Sigmoid colon (tissue), 7 donors: ENCODE measurements at places on chromosomes 2 and 18.

DNA sequence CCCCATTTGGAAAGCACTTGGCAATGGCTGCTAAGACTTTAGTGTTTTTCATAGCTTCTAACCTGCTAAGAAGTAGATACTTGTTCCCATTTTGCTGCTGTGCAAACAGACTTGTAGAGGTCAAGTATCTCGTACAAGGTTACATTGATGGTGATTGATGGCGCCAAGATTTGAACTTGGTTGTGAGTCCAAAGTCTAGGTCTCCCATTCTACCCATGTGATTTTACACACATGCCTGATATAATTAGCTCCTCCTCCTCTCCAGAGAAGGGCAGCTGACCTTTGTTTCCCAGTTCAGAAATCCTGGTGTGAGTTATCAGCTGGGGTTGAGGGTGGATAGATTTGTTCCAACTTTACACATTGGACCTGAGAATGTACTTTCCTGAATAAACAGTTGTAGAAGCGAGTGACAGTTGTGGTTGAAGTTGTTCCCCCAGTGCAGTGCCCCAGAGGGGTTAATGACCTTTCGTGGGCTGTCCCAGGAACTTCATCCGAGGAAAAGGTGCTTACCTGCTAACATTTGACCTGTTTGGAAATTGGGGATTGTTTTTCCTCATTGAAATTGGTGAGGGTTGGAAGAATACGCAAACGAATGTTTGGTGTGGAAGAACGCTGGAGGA is 10.4 kb downstream of the TCF7L1 start:
- H3K36me3 ChIP-seq = no peaks in the 10 kb centered on the region
- no peaks in the 10 kb centered on the region for H3K4me1 ChIP-seq
- H3K4me3 ChIP-seq = no peak overlapping the region

DNA sequence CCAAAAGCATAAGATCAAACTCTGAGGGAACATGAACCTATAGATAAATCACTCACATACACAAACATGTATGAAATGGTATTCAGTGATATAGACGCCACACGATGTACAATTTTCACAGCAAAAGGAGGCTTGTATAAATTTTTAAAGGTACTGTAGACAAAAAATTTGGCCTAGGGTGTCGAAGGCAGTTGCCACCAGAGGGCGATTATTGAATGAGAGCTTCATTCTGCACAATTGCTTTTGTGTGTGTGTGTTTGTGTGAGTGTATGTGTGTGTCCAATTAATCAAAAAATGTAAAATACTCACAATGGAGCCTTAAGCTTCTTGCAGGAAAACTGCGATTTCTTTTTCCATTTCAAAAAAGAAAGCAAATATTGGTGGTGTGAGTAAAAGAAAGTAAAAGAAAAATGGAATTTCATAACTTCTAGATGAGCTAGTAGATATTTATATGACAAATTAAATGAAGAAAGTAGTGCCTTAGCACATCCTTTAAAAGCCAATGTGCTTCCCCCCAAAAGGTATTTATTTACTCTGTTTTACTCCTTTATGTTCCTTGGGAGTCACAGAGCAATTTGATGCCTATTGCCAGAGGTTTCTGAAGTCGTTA is 800.1 kb downstream of the SATB2 start:
- H3K27me3 ChIP-seq = no peaks in the 10 kb centered on the region
- no peak overlapping the region for H3K27ac ChIP-seq
- no peak for DNase-seq
- H3K36me3 ChIP-seq = no peaks in the 10 kb centered on the region

GRCh38 chr2:166104773-166105172 is 23.0 kb downstream of the SCN1A start:
- no peak for DNase-seq
- H3K4me3 ChIP-seq = no peak overlapping the region
- no peak overlapping the region for H3K27ac ChIP-seq
- no peaks in the 10 kb centered on the region for H3K36me3 ChIP-seq
- no peaks in the 10 kb centered on the region for H3K4me1 ChIP-seq

- H3K36me3 ChIP-seq = no peaks in the 10 kb centered on the region
- no peaks in the 10 kb centered on the region for H3K4me1 ChIP-seq
- no peak overlapping the region for H3K27ac ChIP-seq
- DNase-seq = no peak
- no peaks in the 10 kb centered on the region for H3K27me3 ChIP-seq
Observed at GRCh38 chr2:3246928-3247714, 130.5 kb downstream of the EIPR1 start.

DNA sequence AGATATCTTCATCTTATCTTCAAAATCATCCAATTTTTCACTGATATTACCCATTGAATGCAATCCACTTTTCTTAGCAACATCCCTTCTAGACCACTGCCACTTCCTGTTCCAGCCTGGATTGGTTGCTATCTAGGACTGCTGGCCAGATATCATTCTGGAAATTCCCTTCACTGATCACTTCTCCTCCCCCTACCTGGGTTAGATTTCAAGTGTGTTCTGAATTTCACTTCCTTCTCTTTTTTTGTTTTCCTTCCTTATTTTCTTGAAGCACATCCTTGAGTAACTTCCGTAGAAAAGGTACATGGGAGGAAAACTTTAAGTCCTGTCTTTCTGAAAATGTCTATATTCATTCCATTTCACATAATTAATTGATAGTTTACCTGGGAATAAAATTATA is 82.0 kb upstream of the IL1R2 start:
- no peak overlapping the region for H3K4me3 ChIP-seq
- no peaks in the 10 kb centered on the region for H3K4me1 ChIP-seq
- no peak for DNase-seq

DNA sequence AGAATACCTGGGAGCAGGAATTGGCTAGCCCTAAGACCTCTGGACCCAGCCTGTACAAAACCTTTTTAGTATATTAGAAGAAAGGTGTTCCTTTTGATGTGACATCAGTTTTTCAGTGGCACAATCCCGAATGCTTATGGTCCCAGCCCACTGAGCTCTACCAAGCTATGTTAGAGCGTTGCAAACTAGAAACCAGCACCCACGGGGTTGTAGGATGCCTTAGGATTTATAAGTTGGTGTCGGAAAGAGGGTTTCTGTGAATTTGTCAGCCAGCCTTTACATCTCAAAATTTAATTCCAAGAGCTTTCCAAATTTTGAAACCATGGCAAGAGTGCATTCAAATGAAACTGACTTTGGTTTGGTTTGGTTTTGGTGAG is 499 bp upstream of the LMAN1 start:
- peak overlapping the region; percentile 83 for H3K4me3 ChIP-seq
- H3K27ac ChIP-seq = peak overlapping the region; percentile 85
- peaks cover 8% of the 10 kb centered on the region for H3K36me3 ChIP-seq
- H3K27me3 ChIP-seq = no peaks in the 10 kb centered on the region
- no peak for DNase-seq

- H3K36me3 ChIP-seq = peaks cover 88% of the 10 kb centered on the region
- H3K27ac ChIP-seq = no peak overlapping the region
- H3K4me3 ChIP-seq = no peak overlapping the region
- no peaks in the 10 kb centered on the region for H3K4me1 ChIP-seq
Observed at GRCh38 chr2:230472621-230473018, 56.6 kb downstream of the SP100 start.

DNA sequence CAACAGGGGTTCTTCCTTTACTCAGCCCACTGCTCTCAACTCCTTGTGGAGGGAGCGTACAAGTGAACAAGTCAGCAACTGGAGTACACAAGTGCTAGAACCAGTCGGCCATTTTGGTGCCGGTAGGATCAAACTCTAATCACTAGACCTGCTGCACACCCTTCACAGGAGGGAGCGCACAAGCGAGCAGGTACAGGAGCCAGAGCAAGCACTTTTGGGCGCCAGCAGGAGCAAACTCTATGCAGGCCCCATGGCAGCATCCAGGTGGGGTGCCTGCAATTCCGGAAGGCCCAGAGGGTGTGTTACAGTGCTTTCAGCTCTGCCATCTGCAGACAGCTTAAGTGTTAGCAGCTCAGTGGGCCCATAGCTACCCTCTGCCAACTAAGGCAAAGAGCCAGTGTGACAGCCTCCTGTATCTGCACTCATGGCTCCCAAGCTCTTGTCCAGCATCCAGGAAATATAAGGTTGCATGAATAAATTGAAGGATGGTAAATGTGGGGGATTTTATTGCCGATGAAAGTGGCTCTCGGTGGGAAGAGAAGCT is 426.1 kb downstream of the DCC start:
- H3K36me3 ChIP-seq = no peaks in the 10 kb centered on the region
- no peaks in the 10 kb centered on the region for H3K27me3 ChIP-seq
- no peak overlapping the region for H3K27ac ChIP-seq
- no peak for DNase-seq
- H3K4me1 ChIP-seq = no peaks in the 10 kb centered on the region

- H3K4me3 ChIP-seq = no peak overlapping the region
- no peaks in the 10 kb centered on the region for H3K27me3 ChIP-seq
- no peaks in the 10 kb centered on the region for H3K36me3 ChIP-seq
Observed at GRCh38 chr2:204024503-204024902, 87.9 kb downstream of the ICOS start.

- no peaks in the 10 kb centered on the region for H3K27me3 ChIP-seq
- H3K27ac ChIP-seq = peak overlapping the region; percentile 98
- DNase-seq = peak; percentile 95
- no peaks in the 10 kb centered on the region for H3K4me1 ChIP-seq
- H3K4me3 ChIP-seq = peak overlapping the region; percentile 81
- no peaks in the 10 kb centered on the region for H3K36me3 ChIP-seq
Observed at GRCh38 chr2:127386764-127387654, 766 bp downstream of the MAP3K2 start.

DNA sequence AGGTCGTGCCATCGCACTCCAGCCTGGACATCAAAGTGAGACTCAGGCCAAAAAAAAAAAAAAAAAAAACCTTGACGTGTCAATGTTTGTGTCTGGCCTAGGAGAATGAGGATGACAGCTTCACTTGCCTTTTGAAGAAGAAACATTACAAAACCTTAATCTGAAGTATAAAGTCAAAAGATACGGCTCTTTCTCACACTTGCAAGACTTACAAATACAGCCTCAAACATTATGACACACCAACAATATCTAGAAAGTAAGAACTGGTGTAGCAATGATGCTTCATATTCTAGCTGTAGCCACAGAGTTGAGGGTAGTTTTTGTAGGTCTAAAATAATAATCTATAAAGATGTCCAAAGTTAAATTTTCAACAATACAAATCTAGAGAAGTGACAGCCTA is 25.5 kb downstream of the MPPE1 start:
- H3K36me3 ChIP-seq = no peaks in the 10 kb centered on the region
- no peak overlapping the region for H3K27ac ChIP-seq
- H3K27me3 ChIP-seq = no peaks in the 10 kb centered on the region
- H3K4me3 ChIP-seq = no peak overlapping the region

DNA sequence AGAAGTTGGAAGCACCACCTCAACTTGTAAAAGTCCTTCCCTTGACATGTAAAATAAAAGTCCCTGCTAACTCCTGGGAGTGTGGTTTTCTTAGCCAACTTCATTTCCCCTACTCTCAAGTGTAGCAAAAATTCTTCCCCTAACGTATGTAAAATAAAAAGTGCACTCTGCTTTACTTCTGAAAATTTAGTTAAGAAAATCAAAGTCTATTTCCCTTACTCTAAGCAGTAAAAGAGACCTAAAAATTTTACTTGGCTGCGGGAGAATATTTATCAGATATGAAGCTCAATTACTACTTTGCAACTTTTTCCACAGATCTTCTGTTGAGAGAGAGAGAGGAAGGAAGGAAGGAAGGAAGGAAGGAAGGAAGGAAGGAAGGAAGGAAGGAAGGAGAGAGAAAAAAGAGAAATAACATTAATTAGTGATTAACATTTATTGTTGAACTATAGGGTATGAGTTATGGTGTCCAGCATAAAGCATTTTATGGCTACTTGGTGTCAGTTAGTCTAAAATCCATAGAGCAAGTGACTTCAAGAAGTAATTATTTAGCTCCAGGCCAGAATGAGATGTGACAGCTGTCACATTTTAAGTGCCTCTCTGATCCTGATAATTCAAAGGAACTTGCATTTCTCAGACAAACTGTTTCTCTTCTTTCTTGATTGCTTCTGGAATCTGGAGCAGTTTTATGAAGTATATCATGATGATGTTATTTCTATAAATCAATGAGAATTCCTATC is 210.3 kb downstream of the TMX3 start:
- peaks cover 6% of the 10 kb centered on the region for H3K4me1 ChIP-seq
- H3K27me3 ChIP-seq = no peaks in the 10 kb centered on the region
- DNase-seq = no peak
- H3K4me3 ChIP-seq = no peak overlapping the region

DNA sequence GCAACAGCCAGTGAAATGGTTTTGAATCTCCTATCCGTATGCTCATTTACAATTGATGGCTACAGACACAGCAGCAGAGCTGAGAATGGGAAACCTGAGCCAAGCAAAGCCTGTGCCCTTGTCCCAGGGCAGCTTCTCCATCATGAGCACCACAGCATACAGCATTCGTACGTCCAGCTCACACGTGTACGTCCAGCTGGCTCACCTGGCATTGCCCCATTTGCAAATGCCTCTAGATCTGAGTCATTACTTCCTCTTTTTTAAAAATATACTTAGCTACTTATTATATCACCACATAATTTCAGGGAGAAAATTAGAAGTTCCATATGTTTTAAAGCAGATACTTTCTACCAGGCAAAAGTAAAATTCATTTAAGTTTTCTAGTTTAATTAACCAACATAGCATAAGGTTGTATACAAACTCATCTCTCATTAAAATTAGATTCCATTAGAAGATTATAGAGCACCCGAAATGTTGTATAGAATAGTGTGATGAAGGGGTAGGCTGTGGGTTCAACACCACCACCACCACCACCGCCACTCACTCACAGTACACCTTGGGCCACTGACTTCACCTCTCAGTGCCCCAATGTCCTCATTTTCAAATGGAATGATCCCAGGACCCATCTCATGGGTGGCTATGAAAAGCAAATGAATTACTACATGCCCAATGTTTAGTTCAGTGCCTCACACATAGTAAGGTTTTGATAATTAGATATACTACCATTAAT is 31.4 kb upstream of the TMEM177 start:
- DNase-seq = no peak
- no peak overlapping the region for H3K27ac ChIP-seq

DNA sequence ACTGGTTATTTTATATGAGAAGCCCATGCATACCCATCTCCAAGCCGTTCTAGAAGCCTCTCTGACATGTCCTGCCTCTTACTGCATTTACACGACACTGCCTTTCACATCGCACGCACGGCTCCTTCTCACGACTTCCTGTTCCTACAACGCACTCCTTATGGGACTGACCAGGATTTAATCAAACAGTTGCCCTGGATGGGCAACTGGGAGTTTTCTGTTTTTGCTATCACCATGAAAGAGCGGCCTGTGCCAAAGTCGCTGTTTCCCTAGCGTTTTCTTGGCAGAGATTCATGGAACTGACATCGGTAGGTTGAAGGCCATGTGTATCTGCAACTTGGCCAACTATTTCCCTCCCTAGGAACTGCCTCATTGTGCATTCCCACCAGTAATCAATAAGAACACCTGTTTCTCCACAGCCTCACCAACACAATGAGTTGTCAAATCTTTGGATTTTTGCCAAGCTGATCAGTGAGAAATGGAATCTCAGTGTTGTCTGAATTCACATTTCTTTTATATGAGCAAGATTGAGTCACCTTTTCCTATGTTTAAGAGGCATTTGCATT is 97.2 kb upstream of the OTOS start:
- no peaks in the 10 kb centered on the region for H3K4me1 ChIP-seq
- H3K36me3 ChIP-seq = no peaks in the 10 kb centered on the region
- H3K4me3 ChIP-seq = no peak overlapping the region
- DNase-seq = peak; percentile 52
- peak overlapping the region; percentile 15 for H3K27ac ChIP-seq

GRCh38 chr2:179096090-179096489 is 46.2 kb upstream of the CCDC141 start:
- no peak overlapping the region for H3K27ac ChIP-seq
- no peak overlapping the region for H3K4me3 ChIP-seq
- no peaks in the 10 kb centered on the region for H3K27me3 ChIP-seq
- no peak for DNase-seq
